ENCODE measurements at places on chromosomes 1 and 21. TPM values are rescaled to one million over a fixed set of nuclear protein-coding genes. Genes with fewer than 3 reads are reported as not detected.

- DNase-seq, result no peak
These were observed 278.8 kb downstream of the AMY1C start for GRCh38 chr1:104028416-104029035.

DNA sequence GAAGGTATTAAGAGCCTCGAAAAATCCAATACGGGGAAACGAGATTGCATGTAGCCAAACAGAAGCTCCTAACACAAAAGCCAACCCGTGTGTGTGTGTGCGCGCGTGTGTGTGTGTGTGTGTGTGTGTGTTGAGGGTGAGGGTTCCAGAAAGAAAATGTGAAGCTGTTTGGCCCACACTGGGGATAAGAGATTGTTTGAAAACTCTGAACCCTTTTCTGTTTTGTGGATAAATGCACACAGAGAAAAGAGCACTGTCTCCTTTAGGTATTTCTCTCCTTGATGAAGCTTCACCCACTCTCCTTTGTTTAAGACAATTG, 1.9 kb downstream of the WLS start:
- no peak for DNase-seq

- DNase-seq, result no peak
These were observed 645.6 kb downstream of the RWDD3 start for GRCh38 chr1:95879498-95880050.

- no peak for DNase-seq
These were observed 7.2 kb downstream of the LGALS8 start for GRCh38 chr1:236530959-236531358.

DNA sequence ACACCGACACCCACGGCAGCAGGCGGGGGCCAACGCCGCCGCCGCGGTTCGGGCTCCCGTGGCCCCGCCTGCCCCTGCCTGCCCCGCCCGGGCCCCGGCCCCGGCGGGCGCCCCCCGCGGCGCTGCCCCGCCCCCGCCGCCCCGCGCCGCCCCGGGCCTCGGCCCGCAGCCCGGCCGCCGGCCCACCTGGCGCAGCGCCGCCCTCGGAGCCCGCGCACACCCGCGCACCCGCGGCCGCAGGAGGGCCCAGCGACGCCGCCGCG, at the start of gene WNT3A:
TSS of gene WNT3A (plus strand) at position 213 of the 263 bp plus-strand sequence. CDS start 131 bp downstream, outside the sequence.
- no peak for DNase-seq

- DNase-seq, result no peak
These were observed 92.0 kb downstream of the CNIH3 start for GRCh38 chr1:224707843-224708725.

Gene OVAAL
- not detected for total RNA-seq

All from epithelial cell of proximal tubule (primary cell).